SHP77 treated with DMSO at 0.1 percent for 48 hours (cell line): ENCODE measurements at places on chromosomes 1 and 21.

GRCh38 chr1:201594575-201595245 is 55.8 kb downstream of the NAV1 start:
- DNase-seq, result no peak

GRCh38 chr1:148309940-148310500 is 157.9 kb upstream of the NBPF11 start:
- DNase-seq, result no peak

- no peak for DNase-seq
These were observed 197.5 kb upstream of the C8B start for GRCh38 chr1:57163325-57163724.

DNA sequence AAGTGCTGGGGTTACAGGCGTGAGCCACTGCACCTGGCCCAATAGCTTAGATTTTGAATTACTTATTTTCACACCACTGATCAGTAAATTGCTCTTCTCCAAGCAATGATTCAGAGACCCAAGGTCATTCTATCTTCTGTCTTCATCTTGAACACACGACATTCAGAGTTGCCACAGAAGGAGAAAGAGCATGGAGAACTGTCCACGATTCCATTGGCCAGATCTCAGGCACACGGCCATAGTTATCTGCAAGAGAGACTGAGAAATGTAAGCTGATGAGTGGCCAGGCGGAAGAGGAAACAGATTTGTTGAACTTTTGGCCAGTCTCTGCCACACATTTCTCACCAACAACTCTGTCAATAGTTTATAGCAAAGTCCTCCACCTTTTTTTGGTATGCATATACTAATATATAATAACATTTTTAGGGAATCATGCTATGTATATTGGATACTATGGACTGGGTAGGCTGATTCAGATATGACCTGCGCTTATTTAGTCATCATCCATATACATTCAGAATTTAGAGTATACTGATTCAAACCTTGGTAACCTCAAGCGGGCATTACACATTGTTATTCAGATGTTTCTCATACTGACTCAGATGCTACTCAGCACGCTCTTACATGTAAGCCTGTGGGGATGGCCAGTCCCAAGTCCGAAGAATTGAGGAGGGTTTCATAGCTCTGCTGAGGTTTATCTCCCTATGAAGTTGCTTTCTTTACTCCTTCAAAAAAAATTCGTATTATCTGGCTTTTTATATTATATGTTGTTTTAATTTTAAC is 25.5 kb upstream of the CAP1 start:
- no peak for DNase-seq

DNA sequence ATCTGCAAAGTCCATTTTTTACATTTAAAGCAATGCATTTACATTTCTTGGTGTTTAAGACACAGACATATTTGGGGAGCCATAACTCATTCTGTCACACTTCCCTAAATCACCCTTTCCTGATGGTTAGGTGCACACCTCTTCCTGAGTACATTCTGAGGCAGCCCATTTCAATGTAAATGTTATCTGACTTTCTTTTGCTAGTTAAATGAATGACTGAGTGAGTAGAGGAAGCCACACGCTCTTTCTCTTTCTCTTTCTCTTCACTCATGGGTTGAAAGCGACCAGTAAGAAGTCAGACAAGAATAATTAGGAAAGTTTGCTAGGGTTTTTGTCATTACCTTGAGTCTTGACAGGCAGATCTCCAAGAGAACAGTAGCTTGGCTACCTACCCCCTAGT is 143.1 kb downstream of the S1PR1 start:
- DNase-seq, result no peak

- DNase-seq, result no peak
These were observed 62.5 kb downstream of the SLC16A1 start for GRCh38 chr1:112893288-112894009.

- DNase-seq, result no peak
These were observed 3.7 kb upstream of the UCK2 start for GRCh38 chr1:165823552-165824268.

DNA sequence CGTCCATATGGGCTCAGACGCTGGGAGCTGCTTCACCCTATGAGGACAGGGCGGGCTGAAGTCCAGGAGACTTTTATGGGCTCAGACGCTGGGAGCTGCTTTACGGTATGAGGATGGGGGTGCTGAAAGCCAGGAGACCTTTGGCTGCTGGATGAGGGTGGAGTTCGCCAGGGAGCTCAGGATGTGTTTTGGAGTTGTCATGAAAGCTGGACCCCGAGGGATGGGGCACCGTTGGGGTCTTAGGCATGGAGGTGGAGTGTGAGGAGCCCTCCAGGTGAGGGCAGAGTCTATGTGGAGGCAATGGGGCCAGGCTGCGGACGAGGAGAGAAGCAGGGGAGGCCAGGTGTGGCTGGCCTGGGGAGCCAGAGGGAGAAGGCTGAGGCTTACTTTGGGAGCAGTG is 27.5 kb downstream of the TRPM2 start:
- DNase-seq, result no peak

DNA sequence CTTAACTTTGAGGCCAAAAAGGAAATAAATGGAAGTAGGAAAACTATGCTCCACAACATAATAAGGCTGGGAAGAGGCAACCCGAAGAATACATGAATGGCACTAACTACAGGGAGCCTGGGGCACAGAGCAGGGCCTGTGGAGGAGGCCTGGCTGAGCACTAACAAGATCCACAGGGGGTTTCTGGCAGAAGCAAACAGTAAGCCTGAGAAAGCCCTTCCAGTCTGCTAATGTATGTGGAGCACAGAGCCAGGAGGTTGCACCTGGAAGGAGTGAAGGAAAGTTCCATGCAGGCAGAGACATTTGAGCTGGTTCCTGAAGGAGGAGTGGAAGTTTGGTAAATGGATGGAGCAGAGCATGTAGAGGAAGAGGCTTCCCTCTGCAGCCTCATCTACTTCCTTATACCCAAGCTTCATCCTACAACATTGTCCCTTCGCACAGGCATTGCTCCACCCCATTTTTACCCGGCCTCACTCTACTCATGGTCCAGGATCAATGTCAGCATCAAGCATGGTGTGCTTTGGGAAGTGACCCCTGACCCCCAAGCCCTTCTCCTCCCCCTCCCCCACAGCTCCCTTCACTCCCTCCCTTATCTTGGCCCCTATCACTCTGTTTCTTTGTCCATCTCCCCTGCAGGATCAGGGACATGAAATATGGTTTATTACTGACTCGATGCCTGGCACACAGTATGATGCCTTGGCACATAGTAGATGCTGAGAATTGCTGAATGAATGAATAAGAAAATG is 23.3 kb downstream of the SHISA4 start:
- DNase-seq, result no peak

- no peak for DNase-seq
These were observed 8.9 kb upstream of the C1orf216 start for GRCh38 chr1:35727434-35728040.

DNA sequence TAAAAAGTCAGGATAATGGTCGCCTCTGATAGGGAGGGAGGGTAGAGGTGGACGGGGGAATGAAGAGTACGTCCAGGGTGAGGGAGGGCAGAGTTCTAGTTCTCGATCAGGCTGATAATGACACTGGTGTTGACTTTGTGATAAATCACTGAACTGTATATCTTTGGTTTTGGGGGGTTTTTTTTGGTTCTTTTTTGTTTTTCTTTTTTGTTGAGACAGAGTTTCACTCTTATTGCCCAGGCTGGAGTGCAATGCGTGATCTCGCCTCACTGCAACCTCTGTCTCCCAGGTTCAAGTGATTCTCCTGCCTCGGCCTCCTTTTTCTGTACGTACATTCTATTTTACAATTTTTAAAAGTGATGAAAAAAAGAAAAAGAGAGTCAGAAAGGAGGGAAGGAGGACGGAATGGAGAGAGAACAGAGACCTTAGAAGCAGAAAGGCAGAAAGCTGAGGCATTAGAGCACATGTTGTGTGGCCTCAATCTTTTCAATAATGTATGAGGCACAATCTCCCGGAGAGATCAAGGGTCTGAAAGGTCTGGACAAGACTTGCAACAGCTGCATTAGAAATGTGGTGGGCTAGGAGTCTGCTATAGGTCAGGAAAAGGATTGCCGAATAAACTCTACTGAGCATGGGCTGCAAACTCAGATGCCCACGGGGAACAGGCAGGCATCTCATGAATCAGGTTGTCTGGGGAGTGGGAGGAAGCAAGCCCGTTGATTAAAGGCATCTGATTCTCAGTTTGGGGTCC is 174.8 kb downstream of the TOMM20 start:
- no peak for DNase-seq

DNA sequence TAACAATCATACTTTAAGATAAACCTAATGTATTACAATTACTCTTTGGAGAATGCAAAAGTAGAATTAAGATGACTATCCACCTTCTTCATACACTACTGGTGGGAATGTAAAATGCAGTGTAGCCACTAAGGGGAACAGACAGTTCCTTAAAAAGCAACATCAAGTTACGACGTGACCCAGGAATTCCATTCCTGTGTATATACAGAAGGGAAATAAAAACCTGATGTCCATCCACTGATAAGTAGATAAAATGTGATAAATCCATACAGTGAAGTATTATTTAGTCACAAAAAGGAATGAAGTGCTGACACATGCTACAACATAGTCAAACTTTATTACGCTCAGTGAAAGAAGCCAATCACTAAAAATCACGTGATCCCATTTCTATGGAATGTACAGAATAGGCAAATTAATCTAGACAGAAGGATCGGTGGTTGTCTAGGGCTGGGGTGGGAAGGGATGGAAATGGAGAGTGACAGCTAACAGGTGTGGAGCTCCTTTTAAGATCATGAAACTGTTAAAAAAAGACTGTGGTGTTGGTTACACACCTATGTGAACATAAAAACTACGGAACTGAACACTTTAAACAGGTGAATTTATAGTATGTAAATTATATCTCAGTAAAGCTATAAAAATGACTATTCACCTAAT is 42.1 kb downstream of the NRIP1 start:
- no peak for DNase-seq

DNA sequence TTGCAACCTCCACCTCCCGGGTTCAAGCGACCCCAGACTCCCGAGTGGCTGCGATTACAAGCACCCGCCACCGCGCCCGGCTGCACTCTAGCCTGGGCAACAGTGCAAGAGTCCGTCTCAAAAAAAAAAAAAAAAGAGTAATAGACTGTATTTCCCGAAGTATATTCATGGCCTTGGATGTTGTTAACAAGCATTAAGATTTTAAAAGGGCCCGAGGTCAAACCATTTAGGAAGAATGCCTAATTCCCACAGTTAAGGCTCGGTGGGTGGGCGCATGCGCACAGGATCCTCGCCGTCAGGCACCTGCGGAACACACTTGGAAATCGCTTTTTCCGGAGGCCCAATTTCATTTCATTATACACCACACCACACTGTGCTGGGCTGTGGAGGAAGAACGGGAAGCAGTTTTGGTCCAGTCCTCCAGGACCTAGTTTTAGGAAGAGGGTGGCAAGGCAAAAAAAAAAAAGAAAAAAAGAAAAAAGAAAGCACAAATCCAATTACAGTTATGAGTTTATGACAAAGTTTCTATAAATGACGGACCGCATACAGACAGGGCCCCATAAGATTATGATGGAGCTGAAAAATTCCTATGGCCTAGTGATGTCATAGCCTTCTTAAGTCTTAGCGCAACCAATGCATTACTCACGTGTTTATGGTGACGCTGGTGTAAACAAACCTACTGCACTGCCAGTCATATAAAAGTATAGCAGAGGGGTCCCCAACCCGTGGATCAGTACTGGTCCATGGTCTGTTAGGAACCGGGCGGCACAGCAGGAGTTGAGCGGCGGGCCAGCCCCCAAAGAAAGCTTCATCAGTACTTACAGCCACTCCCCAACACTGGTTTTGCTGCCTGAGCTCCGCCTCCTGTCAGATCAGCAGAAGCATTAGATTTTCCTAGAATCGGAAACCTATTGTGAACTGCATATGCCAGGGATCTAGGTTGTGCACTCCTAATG is 38.2 kb downstream of the H3-3A start:
- DNase-seq, result no peak

- DNase-seq, result no peak
These were observed 4.1 kb downstream of the RNF223 start for GRCh38 chr1:1069711-1070676.

DNA sequence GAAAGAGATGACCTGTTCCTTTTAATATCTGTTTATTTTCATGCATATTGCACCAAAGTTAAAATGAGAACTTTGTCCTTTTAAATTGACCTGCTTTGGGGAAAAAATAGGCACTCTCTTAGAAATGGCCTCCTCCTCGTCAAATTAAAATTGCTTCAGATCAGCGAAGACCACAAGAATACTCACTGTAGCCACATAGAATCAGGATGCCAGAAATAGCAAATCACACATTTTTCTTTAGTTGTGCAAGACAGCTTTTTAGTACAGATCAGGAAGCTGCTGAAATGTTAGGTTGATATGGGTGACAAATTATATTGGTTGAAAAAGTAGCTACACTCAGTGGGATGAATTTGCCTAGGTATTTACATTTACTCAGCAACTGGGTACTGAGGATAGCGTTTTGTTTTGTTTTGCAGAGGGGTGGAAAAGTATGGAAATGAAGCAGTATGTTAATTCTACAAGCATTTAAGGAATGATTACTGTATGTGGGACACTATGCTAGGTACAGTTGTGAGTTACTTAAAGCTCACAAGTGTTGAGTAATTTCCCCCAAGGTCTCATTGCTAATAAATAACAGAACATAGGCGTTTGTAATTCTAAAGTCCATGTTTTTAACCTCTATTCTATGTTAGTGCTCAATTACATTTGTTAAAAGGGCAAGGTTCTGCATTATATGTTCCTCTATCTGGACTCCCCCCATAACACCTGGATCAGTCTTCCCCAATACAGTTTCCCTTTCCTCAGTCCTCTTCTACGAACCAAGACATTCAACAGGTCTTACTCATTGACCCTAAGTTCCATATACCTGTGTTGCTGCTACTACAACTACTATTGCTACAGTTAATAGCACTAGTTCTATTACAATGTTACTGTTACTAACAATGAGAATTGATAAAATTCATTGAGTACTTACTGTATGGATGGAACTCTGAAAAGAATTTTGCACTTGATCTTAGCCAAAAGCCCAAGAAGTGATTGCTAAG is 99.4 kb upstream of the S1PR1 start:
- DNase-seq, result no peak

- DNase-seq, result no peak
These were observed 61.1 kb downstream of the FMN2 start for GRCh38 chr1:240152611-240153297.

DNA sequence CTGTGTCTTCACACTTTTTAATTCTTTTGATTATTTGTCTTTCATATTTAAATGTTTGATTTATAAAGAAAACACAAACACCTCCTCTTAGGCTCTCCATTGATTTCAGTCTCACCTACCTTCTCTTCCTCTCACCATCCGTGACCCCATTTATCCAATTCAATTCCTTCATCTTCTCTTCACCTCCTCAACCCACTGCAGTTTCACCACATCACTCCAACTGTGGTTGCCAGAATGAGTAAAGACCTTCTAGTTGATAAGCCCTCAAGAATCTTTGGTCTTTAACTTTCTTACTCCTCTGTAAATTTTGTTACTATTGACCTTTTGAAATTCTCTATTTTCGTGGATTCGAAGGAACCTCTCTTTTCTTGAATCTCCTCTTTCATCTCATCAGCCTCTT is 260.7 kb downstream of the CHRM3 start:
- no peak for DNase-seq
